GM23338 (cell line): ENCODE measurements at places on chromosomes 13 and 19. TPM values are rescaled to one million over a fixed set of nuclear protein-coding genes. Genes with fewer than 3 reads are reported as not detected.

DNA sequence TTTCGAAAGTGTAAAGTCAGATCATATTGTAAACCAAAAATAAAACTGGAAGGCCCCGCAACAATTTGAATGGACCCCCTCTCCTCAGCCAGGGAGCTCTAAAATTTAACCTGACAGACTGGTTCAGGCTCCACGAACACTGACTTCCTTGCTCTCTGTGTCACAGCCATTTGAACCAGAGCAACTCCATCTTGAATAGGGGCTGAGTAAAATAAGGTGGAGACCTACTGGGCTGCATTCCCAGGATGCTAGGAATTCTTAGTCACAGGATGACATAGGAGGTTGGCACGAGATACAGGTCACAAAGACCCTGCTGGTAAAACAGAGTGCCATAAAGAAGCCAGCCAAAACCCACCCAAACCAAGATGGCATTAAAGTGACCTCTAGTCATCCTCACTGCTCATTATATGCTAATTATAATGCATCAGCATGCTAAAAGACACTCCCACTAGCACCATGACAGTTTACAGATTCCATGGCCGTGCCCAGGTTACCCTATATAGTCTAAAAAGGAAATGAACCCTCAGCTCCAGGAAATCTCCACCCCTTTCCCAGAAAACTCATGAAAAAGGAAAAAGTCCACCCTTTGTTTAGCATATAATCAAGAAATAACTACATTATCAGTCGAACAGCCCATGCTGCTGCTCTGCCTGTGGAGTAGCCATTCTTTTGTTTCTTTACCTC is 43.1 kb downstream of the RFXAP start:
- DNase-seq = no peak

GRCh38 chr13:32989942-32990341 is 26.3 kb upstream of the KL start:
- no peak for DNase-seq

DNA sequence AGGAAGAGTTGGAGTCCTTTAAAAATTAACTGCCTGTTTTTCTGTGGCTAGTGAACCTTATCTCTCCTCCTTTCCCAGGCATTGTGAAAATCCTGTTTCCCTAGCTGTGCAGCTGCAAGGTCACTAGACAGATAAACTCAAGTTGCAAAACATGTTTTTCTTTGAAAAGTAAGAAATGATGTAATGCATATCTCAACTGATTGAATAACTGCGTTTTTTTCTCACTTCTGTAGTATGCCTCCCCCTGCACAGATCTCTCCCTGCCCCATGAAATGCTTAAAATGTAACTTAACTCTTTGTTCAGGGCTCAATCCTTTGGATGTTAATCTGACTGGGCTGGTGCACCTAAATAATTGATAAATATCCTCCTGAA is 27.7 kb upstream of the CYSLTR2 start:
- no peak for DNase-seq

DNA sequence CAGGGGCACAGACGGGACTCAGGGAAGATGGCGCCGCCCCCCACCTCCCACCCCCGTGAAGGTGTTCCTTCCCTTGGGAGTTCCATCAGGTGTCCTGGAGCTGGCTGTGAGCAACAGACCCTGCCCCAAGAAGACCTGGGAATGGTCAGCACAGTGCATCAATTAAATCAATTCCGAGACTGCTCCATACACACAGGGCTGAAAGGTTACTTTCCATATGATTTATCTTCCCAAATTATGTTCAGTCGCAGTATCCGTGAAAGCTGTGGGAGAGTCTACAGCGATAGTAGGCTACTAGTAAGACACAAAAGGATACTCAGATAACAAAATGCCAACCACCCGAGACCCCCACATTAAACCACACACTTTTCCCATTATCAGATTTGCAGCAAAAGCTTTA is 71.8 kb upstream of the PABPC3 start:
- DNase-seq = no peak

GRCh38 chr19:42150911-42151361 is 18.7 kb upstream of the POU2F2 start:
- DNase-seq = peak; percentile 57

GRCh38 chr19:6718741-6719539 is 1.5 kb downstream of the C3 start:
- peak; percentile 92 for DNase-seq

DNA sequence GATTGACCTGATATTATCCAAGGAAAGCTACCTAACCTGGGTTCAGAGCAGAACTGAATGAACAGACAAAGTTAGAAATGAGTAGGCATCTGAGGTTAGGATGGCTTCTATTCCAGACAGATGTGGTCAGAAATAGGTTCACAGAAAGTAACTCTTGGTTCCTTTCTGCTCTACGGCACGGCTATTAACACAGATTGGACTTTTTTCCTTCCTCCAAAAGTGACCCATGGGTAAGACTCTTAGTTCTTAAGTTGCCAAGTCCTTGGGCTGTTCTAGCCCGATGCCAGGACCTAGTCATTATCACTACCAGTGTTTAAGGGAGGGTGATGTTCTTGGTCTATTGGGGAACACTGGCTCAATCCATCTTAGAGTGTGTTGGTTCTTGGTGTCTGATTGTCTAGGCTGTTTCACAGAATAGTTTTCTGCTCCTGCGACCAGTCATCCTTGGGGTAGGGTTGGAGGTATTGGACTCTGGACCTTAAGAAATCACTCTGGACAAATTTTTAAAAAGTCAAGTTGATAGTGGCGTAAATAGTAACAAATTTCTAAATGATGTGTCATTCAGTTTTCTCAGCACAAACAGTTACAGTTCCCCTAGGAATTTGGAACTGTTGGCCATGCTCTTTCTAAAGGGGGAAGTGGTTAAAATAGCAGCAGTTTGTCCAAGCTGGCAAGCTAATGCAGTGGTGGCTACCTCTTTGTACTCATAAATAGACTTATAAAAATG is 60.1 kb upstream of the MYCBP2 start:
- no peak for DNase-seq

GRCh38 chr19:28549680-28550277 is 663.2 kb downstream of the UQCRFS1 start:
- no peak for DNase-seq

GRCh38 chr19:16625163-16625958 is 2.6 kb downstream of the MED26 start:
- DNase-seq = no peak

Gene MAP2K2
- 140 and 151 TPM in 2 replicates for total RNA-seq
